ENCODE measurements at places on chromosomes 4 and X.

GRCh38 chr4:42673082-42673425, 16.1 kb upstream of the ATP8A1 start:
- DNase-seq, result peak; percentile 43

DNA sequence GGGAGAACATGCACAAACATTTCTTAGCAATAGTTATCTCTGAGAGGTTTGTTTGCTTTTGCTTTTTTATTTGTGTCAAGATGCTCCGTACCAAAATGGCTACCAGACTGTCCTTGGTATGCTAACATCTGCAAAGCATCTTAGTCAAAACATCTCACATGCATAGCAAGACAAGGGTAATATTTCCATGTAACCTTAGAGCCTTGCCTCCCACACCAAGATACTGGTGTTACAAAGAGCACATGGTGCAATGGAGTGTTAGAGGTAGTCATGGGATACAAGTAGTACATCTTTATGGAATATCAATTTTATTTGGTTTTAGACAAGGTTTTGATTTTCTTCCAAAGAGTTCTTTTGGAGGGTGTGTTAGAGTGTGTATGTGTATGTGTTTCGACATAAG, 109.7 kb downstream of the NR3C2 start:
- no peak for DNase-seq

GRCh38 chr4:46667790-46668189, 241.3 kb downstream of the COX7B2 start:
- DNase-seq, result no peak

GRCh38 chr4:67104145-67104544, 441.2 kb downstream of the CENPC start:
- DNase-seq, result no peak

DNA sequence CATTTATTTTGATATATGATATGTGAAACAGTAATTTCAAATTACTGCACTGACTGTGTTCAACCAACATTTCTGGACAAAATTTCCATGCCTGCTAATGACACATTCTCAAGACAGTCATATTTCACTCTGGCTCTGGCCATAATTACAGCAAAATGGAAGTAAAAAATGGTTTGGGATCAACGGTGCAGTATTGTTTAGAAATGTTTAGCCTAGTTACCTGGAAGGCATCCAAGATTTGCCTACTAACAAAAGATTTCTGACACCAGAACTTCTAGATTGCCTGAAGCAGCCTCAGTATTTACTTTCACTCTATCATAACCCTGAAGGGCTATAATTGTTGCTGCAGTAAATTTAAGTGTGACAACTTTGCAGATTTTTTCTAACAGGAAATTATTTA, 416.3 kb downstream of the PCDH10 start:
- no peak for DNase-seq

DNA sequence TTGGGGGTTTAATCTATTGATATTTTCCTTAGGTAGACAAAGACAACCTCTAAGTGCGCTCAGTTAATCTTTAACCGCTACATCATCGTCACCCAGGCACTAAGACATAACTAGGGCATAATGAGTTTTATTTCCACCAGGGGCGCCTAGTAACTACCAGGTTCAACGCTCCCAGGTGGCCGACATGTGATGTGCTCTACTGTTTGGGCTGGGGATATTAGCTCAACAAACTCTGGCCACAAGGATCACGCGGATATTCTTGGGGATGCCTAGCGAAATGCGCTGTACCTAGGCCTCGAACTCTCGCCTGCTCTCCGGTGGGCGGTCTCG, 915 bp upstream of the RAB33B start:
- no peak for DNase-seq
